Activated CD8-positive, alpha-beta memory T cell treated with anti-CD3 and anti-CD28 coated beads for 1 hour (primary cell): ENCODE measurements at places on chromosomes 11 and 22.

- DNase-seq: no peak
Observed at GRCh38 chr11:5317292-5317691, 6.8 kb downstream of the OR51B2 start.

GRCh38 chr11:12909879-12910278, 99.2 kb upstream of the RASSF10 start:
- no peak for DNase-seq

- DNase-seq: no peak
Observed at GRCh38 chr22:36922105-36922608, 8.7 kb downstream of the CSF2RB start.

DNA sequence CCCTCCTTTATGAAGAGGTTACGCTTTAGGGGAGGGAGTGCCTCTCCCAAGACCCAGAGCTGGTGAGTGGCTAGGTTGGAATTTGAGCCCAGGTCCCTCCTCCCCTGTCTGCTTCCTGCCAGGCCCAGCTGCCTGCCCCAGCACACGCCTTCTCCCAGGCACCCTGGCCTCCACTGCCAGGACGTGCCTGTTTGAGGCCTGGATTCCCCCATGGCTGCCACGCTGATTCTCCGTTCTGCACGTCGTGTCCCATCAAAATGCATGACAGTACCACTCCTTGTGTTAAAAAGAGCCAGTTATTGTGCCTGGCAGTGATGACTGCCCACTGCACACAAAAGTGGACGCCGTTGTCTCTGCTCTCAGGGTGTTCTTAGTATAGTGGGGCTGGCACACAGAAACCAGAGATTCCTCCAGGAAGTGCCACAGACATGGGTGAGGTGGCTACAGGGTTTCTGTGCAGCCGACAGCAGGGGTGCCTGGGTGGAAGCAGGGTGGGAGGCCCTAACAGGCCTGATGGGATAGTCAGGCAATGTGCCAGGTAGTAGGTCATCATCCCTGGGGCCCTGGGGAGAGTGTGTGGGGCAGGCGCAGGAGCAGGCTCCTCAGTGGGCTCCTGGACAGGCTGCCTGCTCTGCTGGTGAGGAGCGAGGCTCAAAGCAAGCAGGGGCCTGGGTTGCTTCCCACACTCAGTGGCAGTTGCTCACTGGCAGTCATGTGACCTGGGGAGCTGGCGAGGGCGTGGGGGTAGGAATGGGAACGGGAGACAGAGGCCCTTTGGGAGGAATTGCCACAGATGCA, 24.2 kb downstream of the MED15 start:
- DNase-seq: no peak

- no peak for DNase-seq
Observed at GRCh38 chr11:44989831-44990566, 39.3 kb upstream of the TP53I11 start.

GRCh38 chr11:73347067-73347466, 29.1 kb upstream of the RELT start:
- DNase-seq: no peak

GRCh38 chr22:39177791-39178190, 25.3 kb upstream of the CBX7 start:
- DNase-seq: no peak

DNA sequence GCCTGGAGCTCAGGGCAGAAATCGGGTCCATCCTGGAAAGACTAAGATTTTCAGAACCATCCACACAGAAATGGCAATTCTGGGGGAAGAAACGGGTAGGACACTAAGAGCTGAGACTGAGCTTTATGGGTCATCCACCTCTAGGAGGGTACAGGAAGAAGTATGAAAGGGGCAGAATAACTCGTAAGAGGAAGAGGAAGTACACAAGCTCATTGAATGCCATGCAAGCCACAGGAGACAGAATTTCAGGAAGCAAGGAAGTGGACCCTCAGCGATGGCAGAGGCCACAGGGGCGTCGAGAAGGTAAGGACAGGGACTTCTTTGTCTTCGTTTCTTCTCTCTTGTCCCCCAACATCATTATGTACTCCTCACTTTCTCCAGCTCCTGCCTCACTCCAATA, 169.6 kb downstream of the MAML2 start:
- no peak for DNase-seq

GRCh38 chr11:85406316-85406715, 220.8 kb downstream of the DLG2 start:
- DNase-seq: no peak
